ENCODE measurements at places on chromosomes 13 and 19. TPM values are rescaled to one million over a fixed set of nuclear protein-coding genes. Genes with fewer than 3 reads are reported as not detected.

GRCh38 chr13:100159584-100159983 lies 70.7 kb downstream of the PCCA start:
- no peak overlapping the region for H3K27ac ChIP-seq
- peaks cover 4% of the 10 kb centered on the region for H3K36me3 ChIP-seq
- DNase-seq = no peak
- H3K4me1 ChIP-seq = peaks cover 2% of the 10 kb centered on the region
- no peak overlapping the region for H3K4me3 ChIP-seq

GRCh38 chr13:89806594-89806993 lies 1540.9 kb upstream of the MIR17HG start:
- no peak for DNase-seq
- H3K4me3 ChIP-seq = no peak overlapping the region
- no peaks in the 10 kb centered on the region for H3K36me3 ChIP-seq
- H3K27me3 ChIP-seq = no peaks in the 10 kb centered on the region

- no peaks in the 10 kb centered on the region for H3K27me3 ChIP-seq
- H3K36me3 ChIP-seq = no peaks in the 10 kb centered on the region
Measured at GRCh38 chr13:22095794-22096193, 424.9 kb downstream of the FGF9 start.

DNA sequence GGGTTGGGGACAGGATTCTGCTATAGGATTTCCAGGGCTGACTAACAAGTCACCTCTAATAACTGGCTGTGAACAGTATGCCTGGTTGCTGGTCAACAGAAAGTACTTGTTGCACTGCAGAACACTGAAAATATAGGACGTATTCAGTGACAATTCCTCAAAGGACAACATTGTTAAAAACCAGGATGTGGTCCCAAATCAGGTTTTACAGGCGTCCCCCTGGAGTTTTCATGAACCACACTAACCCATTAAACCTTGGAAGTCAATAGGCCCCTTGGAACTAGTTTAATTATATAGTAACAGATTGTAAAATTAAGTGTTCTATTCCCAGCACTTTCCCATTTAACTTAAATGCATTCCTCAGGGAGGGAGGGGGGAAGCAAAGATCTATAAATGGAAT lies 495.4 kb downstream of the TBC1D4 start:
- no peak overlapping the region for H3K4me3 ChIP-seq
- H3K27me3 ChIP-seq = no peaks in the 10 kb centered on the region
- no peak overlapping the region for H3K27ac ChIP-seq
- DNase-seq = no peak

DNA sequence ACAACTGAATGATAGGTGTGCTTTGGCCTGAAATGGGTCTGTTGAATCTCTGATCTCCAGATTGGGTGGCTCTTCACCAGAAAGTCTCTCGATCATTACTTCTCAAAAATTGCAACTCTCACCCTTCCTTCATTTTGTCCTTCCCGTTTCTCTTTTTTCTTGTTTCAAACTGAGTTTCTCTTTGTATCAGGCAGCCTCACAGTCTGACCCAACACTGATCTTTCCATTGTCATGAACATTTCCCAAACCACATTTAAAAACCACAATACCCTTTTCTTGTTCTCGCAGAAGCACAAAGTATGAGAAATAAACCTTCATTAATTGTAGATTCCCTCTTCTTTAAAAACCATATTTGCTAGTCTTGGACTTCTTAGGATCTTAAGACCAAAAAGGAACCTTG lies 33.6 kb upstream of the HMGB1 start:
- no peak overlapping the region for H3K27ac ChIP-seq
- H3K4me3 ChIP-seq = no peak overlapping the region
- no peaks in the 10 kb centered on the region for H3K27me3 ChIP-seq
- no peak for DNase-seq
- peaks cover 10% of the 10 kb centered on the region for H3K4me1 ChIP-seq
- no peaks in the 10 kb centered on the region for H3K36me3 ChIP-seq

GRCh38 chr19:31840371-31840770 lies 491.1 kb upstream of the TSHZ3 start:
- no peaks in the 10 kb centered on the region for H3K36me3 ChIP-seq
- no peak overlapping the region for H3K27ac ChIP-seq
- no peak for DNase-seq
- H3K4me1 ChIP-seq = no peaks in the 10 kb centered on the region

- H3K27me3 ChIP-seq = peaks cover 2% of the 10 kb centered on the region
- H3K36me3 ChIP-seq = peaks cover 7% of the 10 kb centered on the region
- H3K27ac ChIP-seq = no peak overlapping the region
- DNase-seq = no peak
- no peak overlapping the region for H3K4me3 ChIP-seq
Measured at GRCh38 chr13:47869776-47870175, 131.3 kb downstream of the SUCLA2 start.

GRCh38 chr13:90835826-90836225 lies 511.7 kb upstream of the MIR17HG start:
- no peak overlapping the region for H3K4me3 ChIP-seq
- no peaks in the 10 kb centered on the region for H3K4me1 ChIP-seq
- DNase-seq = no peak
- no peaks in the 10 kb centered on the region for H3K36me3 ChIP-seq
- no peak overlapping the region for H3K27ac ChIP-seq
- H3K27me3 ChIP-seq = no peaks in the 10 kb centered on the region

DNA sequence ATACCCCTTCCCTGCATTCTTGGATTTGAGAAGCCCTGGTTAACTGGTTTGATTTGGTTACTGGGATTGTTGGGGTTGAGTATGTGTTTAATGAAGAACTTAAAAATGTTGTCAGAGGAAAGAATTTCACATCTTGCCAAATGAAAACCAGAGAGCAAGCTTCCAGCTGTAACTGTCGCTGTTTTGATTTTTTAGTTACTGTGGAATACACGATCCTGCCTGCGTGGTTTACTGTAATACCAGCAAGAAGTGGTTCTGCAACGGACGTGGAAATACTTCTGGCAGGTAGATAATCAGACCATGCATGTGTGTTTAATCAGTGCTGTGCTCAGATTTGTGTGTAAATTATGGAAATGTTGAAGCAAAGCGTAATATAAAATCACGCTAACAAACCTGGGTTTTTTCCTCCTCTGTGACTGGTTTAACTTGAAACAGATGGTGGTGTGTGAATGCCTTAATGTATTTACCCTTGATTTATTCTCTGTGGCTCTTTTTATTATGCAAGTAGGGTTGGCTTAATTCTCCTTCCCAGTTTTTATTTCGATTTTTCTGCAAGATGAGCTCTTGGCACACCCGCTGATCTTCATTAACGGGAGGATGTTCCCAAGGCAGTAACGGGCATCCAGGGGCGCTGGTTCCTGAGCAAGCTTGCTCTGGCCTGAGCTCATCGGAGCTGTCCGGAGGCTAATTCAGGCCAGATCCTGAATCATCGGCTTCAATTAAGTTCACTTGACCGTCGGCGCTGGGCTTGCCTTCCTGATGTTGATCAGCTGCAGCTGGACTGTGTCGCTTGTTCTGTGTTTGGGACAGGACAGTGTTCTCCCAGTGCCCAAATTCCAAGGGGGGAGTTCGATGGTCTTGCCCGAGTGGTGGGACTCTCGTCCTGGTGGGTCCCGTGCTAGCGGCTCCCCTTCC lies 16.0 kb downstream of the UPF1 start:
- no peak overlapping the region for H3K4me3 ChIP-seq
- peaks cover 57% of the 10 kb centered on the region for H3K4me1 ChIP-seq
- H3K36me3 ChIP-seq = peaks cover 50% of the 10 kb centered on the region
- no peaks in the 10 kb centered on the region for H3K27me3 ChIP-seq
- DNase-seq = no peak

DNA sequence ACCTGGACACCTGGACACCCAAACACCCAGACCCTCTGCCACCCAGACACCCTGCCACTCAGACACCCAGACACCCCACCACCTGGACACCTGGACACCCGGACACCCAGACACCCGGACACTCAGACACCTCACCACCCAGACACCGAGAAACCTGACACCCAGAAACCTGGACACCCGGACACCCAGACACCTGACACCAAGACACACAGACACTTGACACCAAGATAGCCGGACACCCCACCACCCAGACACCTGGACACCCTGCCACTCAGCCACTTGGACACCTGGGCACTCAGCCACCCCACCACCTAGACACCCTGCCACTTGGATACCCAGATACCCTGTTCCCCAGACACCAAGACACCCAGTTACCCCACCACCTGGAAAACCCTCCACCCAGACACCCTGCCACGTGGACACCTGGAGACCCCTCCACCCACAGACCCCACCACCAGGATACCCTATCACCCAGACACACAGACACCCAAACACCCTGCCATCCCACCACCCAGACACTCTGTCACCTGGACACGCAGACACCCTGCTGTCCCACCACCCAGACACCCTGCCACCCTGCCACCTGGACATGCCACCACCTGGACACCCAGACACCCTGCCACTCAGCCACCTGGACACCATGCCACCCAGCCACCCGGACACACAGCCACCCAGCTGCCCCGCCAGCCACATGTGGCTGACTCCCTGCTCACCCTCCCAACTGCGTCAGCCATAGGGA lies 17.4 kb downstream of the C19orf12 start:
- H3K4me3 ChIP-seq = no peak overlapping the region
- DNase-seq = no peak
- peaks cover 2% of the 10 kb centered on the region for H3K36me3 ChIP-seq
- H3K4me1 ChIP-seq = peaks cover 8% of the 10 kb centered on the region
- H3K27ac ChIP-seq = peak overlapping the region; percentile 37
- no peaks in the 10 kb centered on the region for H3K27me3 ChIP-seq

- peaks cover 29% of the 10 kb centered on the region for H3K4me1 ChIP-seq
- H3K27me3 ChIP-seq = peaks cover 44% of the 10 kb centered on the region
Measured at GRCh38 chr19:49419173-49419572, 4.1 kb downstream of the PTH2 start.

DNA sequence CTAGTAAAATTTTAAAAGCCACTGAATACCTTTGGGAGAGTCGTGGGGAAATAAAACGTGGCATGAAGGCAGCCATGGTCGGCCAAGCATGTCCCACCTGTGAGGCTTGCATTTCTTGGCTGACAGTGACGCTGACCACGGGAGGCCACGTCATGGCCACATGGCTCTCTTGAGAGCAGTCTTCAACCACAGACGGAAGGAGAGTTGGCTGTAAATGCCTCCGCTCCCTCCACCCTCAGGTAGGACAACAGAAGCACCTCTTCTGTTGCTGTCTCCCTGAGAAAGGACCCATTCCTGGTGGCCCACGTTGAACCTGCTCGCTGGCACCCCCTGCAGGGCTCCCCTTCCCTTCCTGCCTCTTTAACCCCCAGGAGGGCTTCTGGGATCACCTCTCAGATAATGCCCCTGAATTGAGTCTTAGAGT lies 10.6 kb upstream of the LRRC25 start:
- H3K27me3 ChIP-seq = peaks cover 7% of the 10 kb centered on the region
- no peaks in the 10 kb centered on the region for H3K36me3 ChIP-seq
- no peak overlapping the region for H3K27ac ChIP-seq
- H3K4me3 ChIP-seq = no peak overlapping the region
- DNase-seq = peak; percentile 69

DNA sequence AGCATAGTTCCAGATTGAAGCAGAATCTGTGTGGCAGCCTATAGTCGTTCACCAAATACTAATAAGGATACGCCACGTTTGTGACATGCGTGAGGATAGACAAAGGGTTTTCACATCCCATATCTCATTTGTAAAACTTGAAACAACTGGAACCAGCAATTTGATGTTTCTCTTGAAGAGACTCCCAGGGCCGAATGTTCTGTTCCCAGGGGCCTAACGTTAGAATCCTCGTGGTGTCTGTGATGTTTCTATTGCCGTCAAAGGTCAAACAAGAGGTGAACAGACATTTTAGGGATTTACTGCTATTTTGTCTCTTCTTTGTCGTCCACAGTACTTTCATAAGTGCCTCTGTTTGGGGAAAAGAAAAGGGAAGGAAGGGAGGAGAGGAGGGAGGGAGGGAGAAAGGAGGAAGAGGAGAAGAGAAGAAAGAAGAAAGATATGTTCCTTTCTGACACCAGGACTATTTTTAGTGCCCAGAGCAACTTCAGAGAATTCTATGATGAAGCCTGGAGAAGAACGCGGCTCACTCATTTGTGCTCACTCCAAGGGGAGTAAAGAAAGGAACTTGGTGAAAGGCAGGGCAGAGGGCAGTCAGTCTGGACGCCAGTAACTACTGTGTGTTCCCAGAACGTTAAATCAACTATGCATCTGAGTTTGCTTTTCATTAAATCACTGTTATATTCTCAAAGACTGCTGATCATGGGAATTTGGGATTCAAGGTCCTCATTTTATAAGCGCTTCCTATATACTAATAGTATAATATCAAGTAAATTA lies 154.5 kb downstream of the DCT start:
- no peak overlapping the region for H3K27ac ChIP-seq
- DNase-seq = no peak
- no peak overlapping the region for H3K4me3 ChIP-seq

DNA sequence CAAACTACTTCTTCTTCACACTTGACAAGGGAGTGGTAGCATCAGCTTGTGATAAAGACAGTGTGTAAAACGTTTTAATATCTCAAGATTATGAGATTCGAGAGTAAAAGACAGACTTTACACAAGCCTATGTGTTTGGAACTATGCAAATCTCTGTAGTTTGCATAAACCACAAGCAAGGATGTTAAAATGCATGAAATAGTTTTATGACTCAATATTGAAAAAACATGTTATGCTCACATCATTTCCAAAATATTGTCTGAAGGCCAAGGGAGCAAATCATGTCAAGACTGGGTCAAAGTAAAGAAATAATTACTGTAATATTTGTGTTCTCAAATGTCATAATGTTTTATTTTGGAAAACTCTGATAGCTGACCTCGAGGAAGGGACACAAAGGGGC lies 316.8 kb upstream of the KLF12 start:
- no peak overlapping the region for H3K4me3 ChIP-seq
- no peak for DNase-seq
- H3K36me3 ChIP-seq = peaks cover 2% of the 10 kb centered on the region
- peaks cover 11% of the 10 kb centered on the region for H3K27me3 ChIP-seq
- peaks cover 6% of the 10 kb centered on the region for H3K4me1 ChIP-seq

DNA sequence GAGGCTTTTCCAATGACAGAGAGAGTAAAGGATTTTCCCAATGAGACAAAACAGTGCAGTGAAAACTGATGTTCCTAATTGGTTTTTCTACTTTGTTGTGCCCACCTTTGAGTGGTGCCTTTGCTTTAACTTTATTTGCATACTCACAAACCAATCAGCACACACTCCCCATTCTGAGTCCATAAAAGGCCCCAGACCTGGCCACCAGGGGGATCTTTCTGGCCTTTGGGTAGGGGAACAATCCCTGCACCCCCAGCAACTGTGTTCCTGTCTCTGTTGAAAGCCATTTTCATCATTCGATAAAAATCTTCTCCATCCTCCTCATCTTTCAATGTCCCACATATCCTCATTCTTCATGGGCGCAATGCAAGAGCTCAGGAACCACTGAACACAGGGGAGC lies 252.8 kb downstream of the B3GLCT start:
- no peak overlapping the region for H3K4me3 ChIP-seq
- no peak for DNase-seq
- H3K27ac ChIP-seq = no peak overlapping the region
- H3K4me1 ChIP-seq = no peaks in the 10 kb centered on the region
- no peaks in the 10 kb centered on the region for H3K36me3 ChIP-seq

SLC44A2 gene
- 80.3 TPM for total RNA-seq

IFI30 gene
- total RNA-seq = 20.4 TPM

CGB8 gene
- not detected for total RNA-seq

ZIK1 gene
- total RNA-seq = 5.3 TPM

AP1M2 gene
- total RNA-seq = not detected

GNG8 gene
- total RNA-seq = 17.4 TPM

NALCN gene
- not detected for total RNA-seq

TGDS gene
- total RNA-seq = 23.4 TPM

KCNN1 gene
- not detected for total RNA-seq
